ENCODE measurements at places on chromosomes 6 and 20.

GRCh38 chr6:130470766-130471165 lies 104.9 kb downstream of the TMEM200A start:
- DNase-seq = no peak

DNA sequence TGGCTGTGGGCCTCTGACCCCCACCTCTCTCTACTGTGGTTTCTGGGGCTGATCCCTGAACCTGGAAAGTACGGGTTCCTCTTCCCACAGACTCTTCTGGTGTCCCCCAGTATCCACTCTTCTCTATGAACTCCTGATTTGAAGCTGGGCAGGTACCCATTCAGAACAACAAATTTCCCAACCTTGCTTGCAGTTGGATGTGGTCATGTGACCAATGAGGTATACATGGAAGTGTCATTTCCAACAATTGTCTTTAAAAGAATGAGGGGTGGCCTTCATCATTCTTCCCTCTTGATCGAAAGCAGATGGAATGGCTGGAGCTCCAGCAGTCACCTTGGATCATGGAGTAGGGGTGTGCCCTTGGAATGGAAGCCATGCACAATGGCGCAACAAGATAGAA lies 128.0 kb upstream of the MLN start:
- DNase-seq = no peak

DNA sequence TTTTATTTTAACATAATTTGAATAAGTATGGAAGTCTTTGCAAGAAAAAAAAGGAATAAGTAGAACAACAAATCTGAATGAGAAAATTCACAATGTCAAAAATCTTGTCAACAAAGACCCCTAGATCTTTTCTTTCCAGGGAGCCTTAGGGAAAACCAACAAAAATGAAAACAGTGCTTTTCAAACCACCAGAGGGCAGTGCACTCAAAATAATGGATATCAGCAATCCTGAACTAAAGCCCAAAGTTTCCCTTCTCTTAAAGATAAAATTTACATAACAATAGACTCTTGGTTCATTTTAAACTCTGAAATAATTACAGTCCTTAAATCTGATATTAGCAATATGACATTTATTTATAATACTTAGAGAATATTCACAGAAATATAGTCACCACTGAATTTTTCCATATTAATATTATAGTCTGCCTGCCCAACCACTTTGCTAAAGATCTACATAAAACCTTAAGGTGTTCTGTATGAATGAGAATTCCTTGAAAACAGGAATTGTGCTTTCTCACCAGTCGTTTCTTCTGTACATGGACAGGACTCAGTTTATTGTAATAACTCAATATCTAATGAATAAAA lies 105.3 kb upstream of the BMP5 start:
- no peak for DNase-seq

- DNase-seq = no peak
Measured at GRCh38 chr6:137768935-137769334, 98.1 kb upstream of the TNFAIP3 start.

DNA sequence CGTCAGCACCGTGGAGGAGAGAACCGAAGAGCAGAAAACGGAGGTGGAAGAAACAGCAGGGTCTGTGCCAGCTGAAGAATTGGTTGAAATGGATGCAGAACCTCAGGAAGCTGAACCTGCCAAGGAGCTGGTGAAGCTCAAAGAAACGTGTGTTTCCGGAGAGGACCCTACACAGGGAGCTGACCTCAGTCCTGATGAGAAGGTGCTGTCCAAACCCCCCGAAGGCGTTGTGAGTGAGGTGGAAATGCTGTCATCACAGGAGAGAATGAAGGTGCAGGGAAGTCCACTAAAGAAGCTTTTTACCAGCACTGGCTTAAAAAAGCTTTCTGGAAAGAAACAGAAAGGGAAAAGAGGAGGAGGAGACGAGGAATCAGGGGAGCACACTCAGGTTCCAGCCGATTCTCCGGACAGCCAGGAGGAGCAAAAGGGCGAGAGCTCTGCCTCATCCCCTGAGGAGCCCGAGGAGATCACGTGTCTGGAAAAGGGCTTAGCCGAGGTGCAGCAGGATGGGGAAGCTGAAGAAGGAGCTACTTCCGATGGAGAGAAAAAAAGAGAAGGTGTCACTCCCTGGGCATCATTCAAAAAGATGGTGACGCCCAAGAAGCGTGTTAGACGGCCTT lies 41.6 kb downstream of the ZBTB2 start:
- DNase-seq = no peak

DNA sequence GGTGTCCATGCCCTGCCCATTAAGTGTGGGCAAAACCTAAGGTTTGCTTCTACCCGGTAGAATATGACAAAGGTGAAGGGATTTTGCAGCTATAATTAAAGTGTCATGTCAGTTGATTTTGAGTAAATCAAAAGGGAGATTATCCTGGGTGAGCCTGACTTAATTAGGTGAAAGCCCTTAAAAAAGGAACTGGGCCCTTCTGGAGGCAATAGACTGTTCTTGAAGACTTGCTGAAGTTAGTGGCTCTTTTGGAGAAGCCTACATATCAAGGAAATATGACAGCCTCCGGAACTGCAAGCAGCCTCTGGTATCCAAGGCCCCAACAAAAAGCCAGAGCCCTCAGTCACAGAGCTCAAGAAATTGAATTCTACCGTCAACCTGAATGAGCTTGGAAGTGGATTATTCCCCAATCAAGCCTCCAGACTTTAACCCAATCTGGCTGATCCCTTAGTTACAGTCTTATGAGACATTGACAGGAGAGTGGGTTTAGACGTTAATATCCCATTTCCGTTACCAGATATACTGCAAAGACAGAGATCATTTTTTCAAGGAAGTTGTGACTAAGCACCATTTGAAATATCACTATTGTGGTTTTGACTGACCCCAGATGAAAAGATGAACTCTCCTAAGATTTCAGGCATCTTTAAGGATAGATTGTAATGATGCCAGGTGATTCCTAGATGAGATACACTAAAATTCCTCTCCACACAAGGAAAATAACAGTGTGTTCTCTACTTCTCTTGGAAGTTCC lies 303.4 kb downstream of the PLCB1 start:
- no peak for DNase-seq

Data from CD4-positive, alpha-beta T cell treated with Interleukin-21 for 1 hour (primary cell).